ENCODE measurements at places on chromosomes 6 and 20.
A peak's percentile ranks its signal among the peaks of the same experiment; 100 is the strongest.

DNA sequence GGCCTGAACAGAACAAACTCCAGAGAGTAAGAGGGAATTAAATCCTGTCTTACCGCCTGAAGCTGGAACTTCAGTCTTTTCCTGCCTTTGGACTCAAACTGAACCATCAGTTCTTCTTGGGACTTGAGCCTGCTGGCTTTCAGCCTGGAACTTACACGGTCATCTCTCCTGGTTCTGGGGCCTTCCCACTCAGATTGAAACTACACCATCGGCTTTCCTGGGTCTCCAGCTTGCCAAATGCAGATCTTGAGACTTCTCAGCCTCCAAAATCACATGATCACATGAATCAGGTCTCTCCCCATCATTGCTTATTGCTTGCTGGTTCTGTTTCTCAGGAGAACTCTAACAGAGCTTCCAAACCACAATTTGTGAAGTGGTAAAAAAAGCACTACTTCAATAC is 276.3 kb downstream of the KIF16B start:
- no peak for DNase-seq

GRCh38 chr6:47098570-47098993 is 56.5 kb upstream of the ADGRF1 start:
- no peak for DNase-seq

DNA sequence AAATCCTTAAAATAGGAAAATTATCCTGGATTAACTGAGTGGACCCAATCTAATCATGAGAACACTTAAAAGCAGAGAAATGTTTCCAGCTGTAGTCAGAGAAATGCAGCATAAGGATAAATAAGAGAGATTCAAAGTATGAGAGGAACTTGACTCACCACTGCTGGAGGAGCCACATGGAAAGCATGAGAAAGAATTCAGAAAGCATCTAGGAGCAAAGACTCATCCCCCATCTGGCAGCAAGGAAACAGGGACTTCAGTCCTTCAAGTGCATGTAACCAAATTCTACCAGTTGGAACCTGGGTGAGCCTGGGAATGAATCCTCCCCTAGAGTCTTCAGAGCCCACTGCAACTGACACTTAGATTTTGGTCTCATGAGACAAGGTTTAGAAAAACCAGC is 33.7 kb downstream of the RNF146 start:
- no peak for DNase-seq

GRCh38 chr6:90249458-90249857 is 47.2 kb downstream of the BACH2 start:
- no peak for DNase-seq

DNA sequence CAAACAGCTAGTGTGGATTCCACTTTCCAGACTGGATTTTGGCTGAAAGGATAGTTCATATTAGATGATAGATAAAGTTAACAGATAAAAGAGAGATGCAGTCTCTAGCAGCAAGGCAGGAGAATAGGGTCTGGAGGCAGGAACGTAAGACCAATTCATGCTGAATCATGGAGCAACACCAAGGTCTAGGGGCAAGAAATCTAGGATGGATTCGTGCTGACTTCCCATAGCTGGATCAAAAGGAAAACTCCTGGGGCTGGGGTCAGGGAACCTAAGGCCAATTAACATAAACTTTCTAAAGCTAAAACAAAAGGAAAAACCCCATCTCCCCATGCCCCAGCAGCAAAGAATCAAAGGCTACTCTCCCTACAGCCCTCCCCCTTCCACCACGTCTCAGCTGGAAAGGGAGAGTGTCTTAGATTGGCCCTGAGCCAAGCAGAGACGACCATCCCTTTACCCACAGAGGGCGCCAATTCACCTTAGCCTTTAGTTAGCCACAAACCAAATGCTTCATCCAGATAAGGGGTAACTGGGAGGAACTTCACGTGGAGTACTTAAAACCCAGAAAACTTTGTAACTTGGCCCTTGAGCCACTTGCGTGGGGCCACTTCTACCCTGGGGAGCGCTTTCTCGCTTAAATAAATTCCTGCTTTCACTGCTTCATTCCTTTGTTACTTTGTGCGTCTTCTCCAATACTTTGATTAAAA is 7.6 kb downstream of the TREM1 start:
- DNase-seq = peak; percentile 76

DNA sequence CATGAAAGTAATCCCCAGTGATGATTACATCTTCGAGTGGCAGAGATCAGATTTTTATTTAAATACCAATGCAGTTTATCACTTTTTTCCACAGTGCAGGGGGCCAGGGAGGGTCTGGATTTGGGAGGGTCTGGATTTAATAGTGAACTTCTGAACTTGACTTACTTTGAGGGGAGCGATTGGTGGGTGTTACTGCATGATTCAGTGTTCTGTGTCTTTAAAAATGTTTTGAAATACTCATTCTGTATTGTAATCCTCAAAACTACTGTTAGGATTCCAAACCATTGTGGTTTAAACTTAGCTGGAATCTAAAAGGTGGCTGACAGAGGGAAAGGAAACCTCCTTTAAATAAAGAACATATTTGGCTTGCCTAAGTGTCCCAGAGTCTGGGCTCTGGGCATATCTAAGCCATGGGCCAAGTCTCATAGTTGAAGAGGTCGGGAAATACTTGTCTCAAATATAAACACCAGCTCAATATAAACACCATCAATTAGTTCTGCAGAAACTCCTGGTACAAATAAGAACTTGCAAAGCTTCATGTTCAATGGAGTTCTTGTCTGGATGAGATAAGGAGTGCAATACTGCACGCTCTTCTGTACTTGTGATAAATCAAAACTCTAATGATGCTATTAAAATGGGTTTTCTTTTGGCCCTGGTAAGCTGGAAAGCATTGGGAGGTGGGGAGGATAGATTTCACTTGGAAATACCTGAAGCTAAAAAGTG is 14.4 kb downstream of the JARID2 start:
- no peak for DNase-seq

DNA sequence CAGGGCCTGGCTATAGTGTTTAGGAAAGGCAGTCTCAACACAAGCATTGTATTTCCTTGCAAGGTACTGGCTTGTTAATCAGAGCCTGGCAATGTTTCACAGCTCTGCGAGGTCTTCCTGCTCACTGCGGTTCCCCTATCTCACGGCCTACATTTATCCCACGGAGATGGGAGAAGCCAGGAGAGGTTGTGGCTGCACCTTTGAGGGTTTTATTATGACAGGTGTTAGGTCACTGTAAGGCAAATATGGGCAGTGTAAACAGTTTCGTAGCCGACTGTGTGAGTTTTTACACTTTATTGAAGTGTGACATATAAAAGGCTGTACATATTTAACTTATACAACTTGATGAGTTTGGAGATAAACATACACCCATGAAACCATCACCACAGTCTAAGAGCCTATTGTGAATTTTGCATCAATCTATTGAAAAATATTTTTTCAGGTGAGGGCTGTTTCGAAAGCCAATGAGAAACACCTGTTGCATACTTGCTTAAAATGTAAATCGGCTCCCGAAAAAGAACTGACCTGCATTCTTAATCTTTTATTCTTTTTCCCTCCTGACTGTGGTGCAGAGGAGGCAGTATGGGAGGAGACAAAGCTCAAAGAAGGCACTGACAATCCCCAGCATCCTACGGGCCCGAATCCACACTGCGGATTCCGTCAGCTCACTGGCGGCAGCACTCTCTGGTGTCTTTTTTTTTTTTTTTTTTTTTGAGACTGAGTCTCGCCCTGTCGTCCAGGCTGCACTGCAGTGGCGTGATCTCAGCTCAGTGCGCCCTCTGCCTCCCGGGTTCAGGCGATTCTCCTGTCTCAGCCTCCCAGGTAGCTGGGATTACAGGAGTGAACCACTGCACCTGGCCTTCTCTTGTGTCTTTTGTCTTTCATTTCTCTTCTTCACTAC is 7.5 kb upstream of the RBM38 start:
- DNase-seq = no peak

GRCh38 chr20:22446613-22447446 is 137.5 kb downstream of the FOXA2 start:
- DNase-seq = no peak

All from CD4-positive, alpha-beta T cell treated with Interleukin-17A for 4 hours (primary cell).